PC-9 (cell line): ENCODE measurements at places on chromosomes 2 and 18. TPM values are rescaled to one million over a fixed set of nuclear protein-coding genes. Genes with fewer than 3 reads are reported as not detected.

DNA sequence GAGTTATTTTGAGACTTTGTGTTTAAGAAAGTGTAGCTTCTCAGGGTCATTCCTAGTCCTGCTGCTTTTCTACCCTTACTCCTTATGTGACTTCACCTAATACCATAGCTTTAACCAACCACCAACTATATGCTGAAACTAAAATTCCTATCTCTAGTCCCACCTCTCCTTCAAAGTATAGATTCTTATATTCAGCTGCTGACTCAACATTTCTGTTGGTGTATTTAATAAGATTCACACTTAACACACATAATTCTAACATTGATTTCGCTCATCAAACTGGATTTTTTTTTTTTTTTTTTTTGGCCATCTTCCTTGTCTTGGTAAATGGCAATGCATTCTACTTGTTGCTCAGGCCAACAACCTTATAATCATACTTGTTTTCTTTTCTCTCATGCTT, 30.1 kb downstream of the TAF1B start:
- H3K4me3 ChIP-seq: no peak overlapping the region
- H3K36me3 ChIP-seq: peaks cover 42% of the 10 kb centered on the region
- no peaks in the 10 kb centered on the region for H3K27me3 ChIP-seq
- no peak for DNase-seq

DNA sequence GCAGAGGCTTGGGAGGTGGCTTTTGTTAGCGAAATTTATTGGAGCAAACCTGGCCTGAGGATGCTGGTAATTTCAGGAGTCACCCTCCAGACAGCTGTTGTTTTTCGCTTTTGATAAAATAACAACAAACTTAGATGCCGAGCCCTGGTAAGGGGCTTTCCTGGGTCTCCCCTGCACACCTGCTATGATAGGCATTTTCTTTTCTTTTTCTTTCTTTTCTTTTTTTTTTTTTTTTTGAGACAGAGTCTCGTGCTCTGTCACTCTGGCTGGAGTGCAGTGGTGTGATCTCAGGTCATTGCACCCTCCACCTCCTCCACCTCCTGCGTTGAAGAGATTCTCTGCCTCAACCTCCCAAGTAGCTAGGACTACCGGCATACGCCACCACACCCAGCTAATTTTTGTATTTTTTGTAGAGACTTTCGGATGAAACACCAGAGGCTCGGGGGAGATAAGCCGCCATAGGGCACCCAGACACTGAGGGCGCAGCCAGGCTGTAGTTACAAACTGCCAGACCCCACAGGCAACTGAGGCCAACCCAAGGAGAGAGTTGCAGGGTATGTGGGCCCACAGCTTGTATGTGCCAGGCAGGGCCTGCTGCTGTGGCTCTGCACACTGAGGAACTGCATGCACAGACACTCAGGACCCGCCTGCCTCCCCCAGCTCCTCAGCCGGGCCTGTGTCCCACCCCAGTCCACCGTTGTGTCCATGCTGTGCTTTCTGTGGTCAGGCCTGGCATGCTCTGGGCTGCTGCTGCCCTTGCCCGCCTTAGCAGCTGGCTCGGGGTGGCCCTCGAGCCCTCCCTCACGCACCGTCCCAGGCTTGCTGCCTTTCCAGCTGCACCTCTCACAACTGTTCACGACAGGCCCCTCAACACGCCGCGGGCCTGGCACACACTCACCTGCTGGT, 3.9 kb downstream of the GYPC start:
- H3K4me3 ChIP-seq: no peak overlapping the region
- DNase-seq: no peak
- H3K4me1 ChIP-seq: no peaks in the 10 kb centered on the region
- peaks cover 83% of the 10 kb centered on the region for H3K27me3 ChIP-seq
- H3K27ac ChIP-seq: no peak overlapping the region

Gene DSG4
- not detected in 2 replicates for total RNA-seq

Gene MARCO
- total RNA-seq: not detected in 2 replicates

Gene REEP1
- 0.25 and 0.31 TPM in 2 replicates for total RNA-seq

GRCh38 chr2:46486436-46486835, 7.1 kb downstream of the TMEM247 start:
- H3K36me3 ChIP-seq: no peaks in the 10 kb centered on the region
- H3K4me1 ChIP-seq: peaks cover 17% of the 10 kb centered on the region
- H3K4me3 ChIP-seq: no peak overlapping the region
- no peaks in the 10 kb centered on the region for H3K27me3 ChIP-seq
- no peak overlapping the region for H3K27ac ChIP-seq
- no peak for DNase-seq
